Transverse colon (tissue), 4 donors: ENCODE measurements at places on chromosomes 6 and 20.

GRCh38 chr6:145119081-145119480 is 616.2 kb downstream of the EPM2A start:
- no peaks in the 10 kb centered on the region for H3K4me1 ChIP-seq
- H3K27me3 ChIP-seq, result no peaks in the 10 kb centered on the region
- H3K27ac ChIP-seq, result no peak overlapping the region
- no peaks in the 10 kb centered on the region for H3K36me3 ChIP-seq
- H3K4me3 ChIP-seq, result no peak overlapping the region

DNA sequence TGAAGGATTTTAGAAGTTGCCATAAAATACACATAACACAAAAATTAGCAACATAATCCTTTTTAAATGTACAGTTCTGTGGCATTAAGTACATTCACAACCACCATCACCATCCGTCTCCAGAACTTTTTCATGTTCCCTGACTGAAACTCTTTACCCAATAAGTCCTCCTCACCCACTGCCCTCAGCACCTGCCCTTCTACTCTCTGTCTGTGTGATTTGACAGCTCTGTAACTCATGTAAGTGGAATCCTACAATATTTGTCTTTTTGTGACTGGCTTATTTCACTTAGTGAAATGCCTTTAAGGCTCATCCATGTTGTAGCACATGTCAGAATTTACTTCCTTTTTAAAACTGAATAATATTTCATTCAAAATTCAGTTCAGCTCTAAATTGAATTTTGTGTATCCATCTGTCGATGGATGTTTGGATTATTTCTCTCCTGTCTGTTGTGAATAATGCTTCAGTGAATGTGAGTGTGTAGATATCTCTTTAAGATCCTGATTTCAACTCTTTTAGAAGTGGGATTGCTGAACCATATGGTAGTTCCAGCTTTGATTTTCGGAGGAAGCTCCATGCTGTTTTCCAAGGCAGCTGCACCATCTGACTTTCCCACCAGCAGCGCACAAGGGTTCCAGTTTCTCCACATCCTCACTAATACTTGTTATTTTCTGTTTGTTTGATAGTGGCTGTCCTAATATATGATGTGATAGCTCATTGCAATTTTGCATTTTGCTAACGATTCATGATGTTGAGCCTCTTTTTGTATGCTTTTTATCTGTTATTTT is 4.2 kb downstream of the ENTPD6 start:
- H3K36me3 ChIP-seq, result no peaks in the 10 kb centered on the region
- no peak overlapping the region for H3K4me3 ChIP-seq
- H3K27me3 ChIP-seq, result no peaks in the 10 kb centered on the region
- H3K4me1 ChIP-seq, result peaks cover 57% of the 10 kb centered on the region

- H3K4me3 ChIP-seq, result no peak overlapping the region
- H3K4me1 ChIP-seq, result no peaks in the 10 kb centered on the region
- H3K36me3 ChIP-seq, result no peaks in the 10 kb centered on the region
- H3K27me3 ChIP-seq, result no peaks in the 10 kb centered on the region
- DNase-seq, result no peak
Measured at GRCh38 chr6:53159558-53159957, 10.9 kb upstream of the GCM1 start.

DNA sequence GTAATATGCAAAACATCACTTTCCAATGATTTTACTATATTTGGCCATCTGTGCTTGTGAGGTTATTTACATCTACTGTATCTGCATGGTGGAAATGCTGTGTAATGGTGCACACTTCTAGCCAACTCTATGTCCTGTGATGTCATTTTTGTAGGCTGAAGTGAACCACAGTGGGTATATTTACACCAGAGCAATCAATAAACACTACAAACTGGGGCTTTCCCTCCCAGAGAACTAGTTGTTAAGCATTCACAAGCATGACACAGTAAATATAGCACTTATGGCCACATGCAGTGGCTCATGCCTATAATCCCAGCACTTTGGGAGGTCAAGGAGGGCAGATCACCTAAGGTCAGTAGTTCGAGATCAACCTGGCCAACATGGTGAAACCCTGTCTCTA is 4.9 kb downstream of the SLC22A2 start:
- no peaks in the 10 kb centered on the region for H3K27me3 ChIP-seq
- no peak overlapping the region for H3K27ac ChIP-seq
- H3K4me1 ChIP-seq, result peaks cover 15% of the 10 kb centered on the region
- DNase-seq, result no peak

DNA sequence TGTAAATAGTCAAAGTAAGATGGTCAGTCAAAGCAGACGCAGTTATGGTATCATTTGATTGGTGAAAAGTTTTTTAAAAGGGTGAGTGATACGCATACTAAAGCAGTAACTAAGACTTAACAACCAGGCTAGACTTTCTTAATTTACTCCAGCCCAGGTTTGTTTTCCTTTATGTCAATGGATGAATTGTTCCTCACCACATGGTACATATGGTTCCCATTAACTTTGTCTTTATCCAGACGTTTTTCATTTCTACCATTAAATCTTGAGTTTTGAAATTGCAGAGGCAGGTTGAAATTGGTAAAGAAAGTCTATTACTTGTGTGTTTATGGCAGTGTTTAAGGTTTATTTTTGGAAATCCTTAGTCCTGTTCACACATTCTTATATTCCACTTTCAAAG is 98.5 kb upstream of the SCGN start:
- no peaks in the 10 kb centered on the region for H3K4me1 ChIP-seq
- H3K36me3 ChIP-seq, result no peaks in the 10 kb centered on the region
- no peak overlapping the region for H3K27ac ChIP-seq
- DNase-seq, result no peak
- no peak overlapping the region for H3K4me3 ChIP-seq
- H3K27me3 ChIP-seq, result no peaks in the 10 kb centered on the region

GRCh38 chr6:3825331-3825831 is 23.8 kb upstream of the FAM50B start:
- peaks cover 7% of the 10 kb centered on the region for H3K4me1 ChIP-seq
- H3K27me3 ChIP-seq, result no peaks in the 10 kb centered on the region
- no peak overlapping the region for H3K4me3 ChIP-seq
- peak overlapping the region; percentile 84 for H3K27ac ChIP-seq

DNA sequence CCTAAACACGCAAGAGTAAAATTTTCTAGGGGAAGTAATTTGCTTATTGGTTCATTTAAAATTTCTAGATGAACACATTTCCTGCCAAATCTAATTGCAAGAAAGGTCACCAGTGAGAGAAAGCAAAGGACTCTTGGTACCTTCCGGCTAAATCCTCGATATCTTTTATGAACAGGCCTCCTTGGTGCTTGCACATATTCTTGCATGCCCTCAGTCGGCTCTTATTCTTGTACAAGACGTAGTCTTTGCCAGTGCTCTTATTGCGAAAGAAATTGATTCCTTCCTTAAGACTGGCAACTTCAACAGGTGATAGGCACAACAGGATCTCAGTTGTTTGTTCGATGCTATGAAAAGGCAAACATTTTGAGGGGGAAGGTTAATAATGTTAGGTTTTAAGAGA is 141.7 kb upstream of the CARMIL1 start:
- H3K4me1 ChIP-seq, result peaks cover 6% of the 10 kb centered on the region
- H3K27ac ChIP-seq, result peak overlapping the region; percentile 89
- DNase-seq, result no peak
- H3K4me3 ChIP-seq, result peak overlapping the region; percentile 31

DNA sequence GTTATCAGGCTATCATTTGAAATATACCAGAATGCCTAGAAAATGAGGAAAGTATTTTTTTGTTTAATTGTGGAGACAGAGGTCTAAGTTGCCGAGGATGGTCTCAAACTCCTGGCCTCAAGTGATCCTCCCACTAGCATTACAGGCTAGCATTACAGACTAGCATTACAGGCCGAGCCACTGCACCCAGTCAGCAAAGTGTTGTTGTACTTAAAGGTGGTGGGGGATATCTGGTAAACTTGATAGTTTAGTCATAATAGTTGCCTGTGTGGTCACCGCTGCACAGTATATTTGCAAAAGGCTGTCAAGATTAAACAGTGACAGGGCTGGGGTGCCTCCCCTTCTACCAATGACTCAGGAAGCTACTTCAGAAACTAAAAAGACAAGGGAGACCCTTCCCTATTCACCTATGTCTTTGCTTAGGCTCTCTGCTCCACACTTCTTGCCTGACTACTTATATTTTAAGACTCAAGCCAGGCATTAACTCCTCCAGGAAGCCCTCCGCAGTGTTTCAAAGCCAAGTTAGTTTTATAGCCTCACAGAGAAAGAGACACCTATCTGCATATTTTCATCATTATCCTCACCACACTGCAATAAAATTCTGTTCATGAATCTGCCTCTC is 3.1 kb upstream of the AKIRIN2 start:
- H3K4me1 ChIP-seq, result no peaks in the 10 kb centered on the region
- H3K27me3 ChIP-seq, result no peaks in the 10 kb centered on the region
- H3K27ac ChIP-seq, result no peak overlapping the region
- H3K4me3 ChIP-seq, result no peak overlapping the region
- DNase-seq, result no peak

- no peak overlapping the region for H3K4me3 ChIP-seq
- peak; percentile 43 for DNase-seq
- no peaks in the 10 kb centered on the region for H3K27me3 ChIP-seq
- H3K36me3 ChIP-seq, result no peaks in the 10 kb centered on the region
- H3K27ac ChIP-seq, result peak overlapping the region; percentile 85
Measured at GRCh38 chr20:4813863-4814695, 92.4 kb downstream of the PRND start.

DNA sequence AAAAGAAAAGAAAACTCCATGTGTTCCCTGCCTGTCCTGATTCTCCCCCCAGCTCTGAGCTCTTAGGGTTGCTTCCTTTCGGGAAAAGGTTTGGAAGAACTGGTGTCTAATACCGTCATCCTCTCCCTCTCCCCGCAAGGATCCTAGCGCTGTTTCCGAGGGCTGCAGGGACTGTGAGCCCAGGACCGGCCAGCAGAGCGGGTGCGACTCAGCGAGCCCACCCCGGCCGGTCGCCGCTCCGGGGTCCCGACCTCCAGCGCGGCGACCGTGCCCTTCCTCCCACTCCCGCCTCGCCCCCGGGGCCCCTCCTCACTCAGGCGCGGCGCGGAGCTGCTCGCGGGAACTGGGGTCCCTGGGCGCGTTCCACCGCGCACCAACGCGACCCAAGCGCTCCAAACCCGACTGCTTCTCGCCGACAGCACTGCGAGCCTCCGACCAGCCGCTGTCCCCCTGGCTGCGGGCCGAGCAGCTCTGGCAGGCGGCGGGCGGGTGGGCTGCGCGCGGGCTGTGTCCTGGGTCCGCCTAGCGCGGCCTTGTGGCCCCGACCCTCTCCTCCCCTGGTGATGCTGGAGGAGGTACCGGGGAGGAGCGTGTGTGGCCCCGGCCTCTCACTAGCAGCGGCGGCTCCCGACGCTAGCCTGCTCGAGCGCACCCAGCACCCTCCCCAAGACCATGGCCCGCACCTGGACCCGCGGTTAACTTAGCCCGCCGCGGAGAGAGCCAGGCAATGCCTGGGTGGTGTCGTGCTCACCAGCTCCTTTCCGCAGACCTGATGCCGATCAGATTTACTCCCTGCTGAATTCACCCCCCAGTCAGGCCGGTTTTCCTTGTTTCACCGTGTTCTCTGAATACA is at the start of gene PLA2G7:
Gene PLA2G7, minus strand, starts transcription at position 509 of the 853 bp plus-strand sequence. CDS start 12,484 bp downstream, outside the sequence.
- H3K36me3 ChIP-seq, result no peaks in the 10 kb centered on the region
- H3K27ac ChIP-seq, result peak within 1 kb of the TSS; percentile 13
- H3K4me1 ChIP-seq, result peaks cover 16% of the 10 kb centered on the region

GRCh38 chr6:4025681-4026080 is 53.3 kb downstream of the FAM217A start:
- H3K27ac ChIP-seq, result no peak overlapping the region
- DNase-seq, result no peak
- no peak overlapping the region for H3K4me3 ChIP-seq
- H3K36me3 ChIP-seq, result no peaks in the 10 kb centered on the region
- no peaks in the 10 kb centered on the region for H3K27me3 ChIP-seq

- DNase-seq, result no peak
- no peak overlapping the region for H3K4me3 ChIP-seq
- H3K36me3 ChIP-seq, result no peaks in the 10 kb centered on the region
- peaks cover 6% of the 10 kb centered on the region for H3K4me1 ChIP-seq
Measured at GRCh38 chr20:39960522-39961428, 728.3 kb downstream of the MAFB start.

- H3K27ac ChIP-seq, result no peak overlapping the region
- peaks cover 17% of the 10 kb centered on the region for H3K4me1 ChIP-seq
- no peak for DNase-seq
- H3K36me3 ChIP-seq, result peaks cover 23% of the 10 kb centered on the region
- no peak overlapping the region for H3K4me3 ChIP-seq
Measured at GRCh38 chr6:36201612-36202011, 5.1 kb downstream of the BRPF3 start.

GRCh38 chr6:141484711-141485110 is 648.0 kb upstream of the GJE1 start:
- peak; percentile 17 for DNase-seq
- H3K27me3 ChIP-seq, result no peaks in the 10 kb centered on the region
- H3K4me1 ChIP-seq, result no peaks in the 10 kb centered on the region
- H3K36me3 ChIP-seq, result no peaks in the 10 kb centered on the region

- no peaks in the 10 kb centered on the region for H3K27me3 ChIP-seq
- no peak overlapping the region for H3K4me3 ChIP-seq
- DNase-seq, result peak; percentile 42
- H3K4me1 ChIP-seq, result peaks cover 4% of the 10 kb centered on the region
- peak overlapping the region; percentile 32 for H3K27ac ChIP-seq
- H3K36me3 ChIP-seq, result no peaks in the 10 kb centered on the region
Measured at GRCh38 chr6:31558631-31559500, 11.5 kb downstream of the NFKBIL1 start.

DNA sequence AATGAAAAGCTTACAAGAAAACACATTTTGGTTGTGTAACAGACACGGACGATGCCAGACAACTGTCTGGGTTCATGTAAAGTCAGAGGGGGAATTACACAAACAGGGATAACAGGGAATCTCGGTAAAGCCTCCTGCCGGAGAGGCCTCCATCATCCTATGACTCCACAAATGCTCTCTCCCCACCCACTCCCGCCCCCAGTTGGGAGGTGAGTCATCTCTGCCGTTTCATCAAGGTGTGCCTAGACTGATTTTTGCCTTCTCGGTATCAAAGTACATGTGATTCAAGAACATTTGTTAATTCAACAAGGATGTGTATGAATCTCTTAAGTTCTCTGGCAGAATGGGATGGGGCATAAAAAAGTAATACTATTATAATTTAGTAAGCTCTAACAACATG is 304.9 kb upstream of the PRDM1 start:
- DNase-seq, result no peak
- H3K4me3 ChIP-seq, result no peak overlapping the region
- H3K36me3 ChIP-seq, result no peaks in the 10 kb centered on the region

DNA sequence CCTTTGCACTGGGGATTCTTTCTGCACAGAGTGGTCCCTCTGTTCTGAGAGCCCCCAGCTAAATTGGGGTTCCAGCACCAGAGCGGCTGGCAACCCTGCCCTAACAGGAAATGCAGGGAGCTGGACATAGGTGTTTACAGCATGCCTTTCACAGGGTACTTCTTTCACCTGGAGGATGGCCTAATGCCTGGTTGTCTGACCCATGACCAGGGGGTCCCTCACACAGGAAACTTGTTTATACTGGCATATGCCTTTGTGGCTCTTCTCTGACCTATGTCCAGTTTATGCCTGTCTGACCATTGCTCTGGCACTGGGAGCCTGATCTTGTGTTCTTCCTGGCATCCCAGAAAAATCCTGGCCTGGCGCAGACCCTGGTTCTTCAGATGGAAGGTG is 66.1 kb downstream of the AFG1L start:
- no peak overlapping the region for H3K4me3 ChIP-seq
- no peak for DNase-seq
- H3K27me3 ChIP-seq, result no peaks in the 10 kb centered on the region
- H3K36me3 ChIP-seq, result peaks cover 8% of the 10 kb centered on the region
- H3K27ac ChIP-seq, result no peak overlapping the region
- no peaks in the 10 kb centered on the region for H3K4me1 ChIP-seq

GRCh38 chr6:166722785-166723184 is 95.7 kb upstream of the RPS6KA2 start:
- no peaks in the 10 kb centered on the region for H3K4me1 ChIP-seq
- H3K27me3 ChIP-seq, result no peaks in the 10 kb centered on the region
- DNase-seq, result no peak
- no peak overlapping the region for H3K27ac ChIP-seq
- no peak overlapping the region for H3K4me3 ChIP-seq
